ENCODE measurements at places on chromosomes 11 and 22.

- DNase-seq: no peak
These were observed 172.5 kb upstream of the TMEM45B start for GRCh38 chr11:129643031-129643721.

DNA sequence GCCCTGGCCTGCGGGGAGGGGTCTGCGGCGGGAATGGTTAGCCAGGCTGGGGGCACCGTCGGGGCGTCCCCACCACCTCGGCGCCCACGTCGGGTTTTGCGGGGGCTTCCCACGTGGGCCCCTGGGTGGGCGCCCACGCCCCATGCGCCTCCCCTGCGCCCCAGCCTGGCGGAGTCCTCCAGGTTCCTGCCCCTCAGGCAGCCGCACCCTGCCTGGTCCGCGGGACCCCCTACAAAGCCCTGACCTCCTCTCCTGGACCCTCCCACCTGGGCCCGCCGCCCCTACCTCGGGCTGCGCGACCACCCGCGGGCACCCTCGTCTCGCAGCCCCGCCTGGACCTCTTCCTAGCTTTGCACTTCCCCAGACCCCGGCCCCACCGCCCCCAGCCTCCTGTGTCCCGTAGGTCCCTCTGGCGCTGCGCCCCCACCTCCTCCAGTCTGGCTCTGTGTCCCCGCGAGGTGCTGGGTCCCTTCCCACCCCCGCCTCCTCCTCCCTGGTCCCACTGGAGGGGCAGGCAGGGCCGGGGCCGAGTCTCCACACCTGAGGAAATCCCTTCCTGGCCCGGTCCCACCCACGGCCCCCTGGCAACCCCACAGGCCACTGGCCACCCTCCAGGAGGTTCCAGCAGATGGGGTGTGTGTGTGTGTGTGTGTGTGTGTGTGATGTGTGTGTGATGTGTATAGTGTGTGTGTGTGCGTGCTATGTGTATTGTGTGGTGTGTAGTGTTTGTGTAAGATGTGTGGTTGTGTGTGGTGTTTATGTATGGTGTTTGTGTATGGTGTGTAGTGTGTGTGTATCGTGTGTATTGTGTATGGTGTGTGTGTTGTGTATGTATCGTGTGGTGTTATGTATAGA lies 11.8 kb downstream of the PIM3 start:
- no peak for DNase-seq

DNA sequence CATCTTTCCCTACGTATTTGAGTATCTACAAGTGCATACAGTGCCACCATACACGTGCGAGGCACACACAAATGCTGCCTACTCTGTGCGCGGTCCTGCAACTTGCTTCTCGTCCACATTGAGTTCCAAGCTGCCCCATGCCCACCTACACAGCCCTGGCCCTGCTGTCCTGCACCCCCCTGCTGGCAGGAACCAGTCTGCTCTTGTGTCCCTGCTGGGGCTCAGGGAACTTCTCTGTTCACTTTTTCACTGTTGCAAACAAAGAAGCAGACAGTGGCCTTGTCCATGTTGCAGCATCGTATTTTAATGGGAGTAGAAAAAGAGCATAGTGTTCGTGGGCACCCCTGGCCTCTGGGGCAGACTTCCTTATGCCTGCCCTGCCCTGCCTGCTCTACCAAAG lies 14.0 kb downstream of the CPT1A start:
- no peak for DNase-seq

- no peak for DNase-seq
These were observed 670.2 kb downstream of the TBC1D22A start for GRCh38 chr22:47432683-47433082.

DNA sequence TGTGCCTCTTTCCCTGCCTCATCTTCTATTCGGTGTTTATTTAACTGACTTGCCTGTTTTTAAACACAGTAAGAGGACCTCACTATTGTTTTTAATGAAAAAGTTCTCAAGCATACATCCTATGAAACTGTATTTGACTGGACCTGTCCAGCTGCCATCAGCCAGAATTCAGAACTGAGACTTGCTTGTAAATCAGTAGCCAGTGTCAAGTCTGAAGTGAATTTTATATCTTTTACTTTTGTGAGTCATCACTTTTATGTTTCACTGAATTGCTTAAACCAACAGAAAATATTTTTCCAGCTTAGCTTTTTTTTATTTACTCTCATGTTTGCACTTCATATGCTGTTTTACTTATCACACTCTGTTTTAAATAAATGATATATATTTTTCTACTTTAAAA lies 88.3 kb downstream of the LUZP2 start:
- DNase-seq: no peak

DNA sequence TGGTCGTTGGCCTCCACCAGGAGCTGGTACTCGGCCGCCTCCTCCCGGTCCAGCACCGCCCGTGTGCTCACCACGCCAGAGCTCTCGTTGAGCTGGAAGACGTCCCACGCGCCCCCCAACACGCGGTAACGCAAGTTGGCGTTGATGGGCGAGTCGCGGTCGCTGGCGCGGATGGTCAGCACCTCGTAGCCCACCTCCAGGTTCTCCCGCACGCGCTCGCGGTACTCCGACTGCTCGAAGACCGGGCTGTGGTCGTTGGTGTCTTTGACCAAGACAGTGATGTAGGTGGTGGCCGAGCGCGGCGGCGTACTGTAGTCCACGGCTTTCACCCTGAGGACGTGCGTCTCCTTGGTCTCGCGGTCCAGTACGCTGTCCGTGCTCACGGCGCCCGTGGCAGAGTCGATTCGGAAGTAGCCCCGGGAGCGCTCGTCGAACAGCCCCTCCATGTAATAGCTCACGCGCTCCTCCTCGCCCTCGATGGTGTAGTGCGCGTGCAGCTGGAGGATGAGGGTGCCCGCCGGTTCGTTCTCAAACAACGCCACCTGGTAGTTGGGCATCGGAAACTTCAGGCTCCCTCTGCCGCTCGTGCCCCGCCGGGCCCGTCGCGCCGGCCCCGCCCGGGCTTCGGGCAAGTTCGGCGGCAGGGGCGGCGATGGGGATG lies 1.4 kb downstream of the CELSR1 start:
- no peak for DNase-seq

DNA sequence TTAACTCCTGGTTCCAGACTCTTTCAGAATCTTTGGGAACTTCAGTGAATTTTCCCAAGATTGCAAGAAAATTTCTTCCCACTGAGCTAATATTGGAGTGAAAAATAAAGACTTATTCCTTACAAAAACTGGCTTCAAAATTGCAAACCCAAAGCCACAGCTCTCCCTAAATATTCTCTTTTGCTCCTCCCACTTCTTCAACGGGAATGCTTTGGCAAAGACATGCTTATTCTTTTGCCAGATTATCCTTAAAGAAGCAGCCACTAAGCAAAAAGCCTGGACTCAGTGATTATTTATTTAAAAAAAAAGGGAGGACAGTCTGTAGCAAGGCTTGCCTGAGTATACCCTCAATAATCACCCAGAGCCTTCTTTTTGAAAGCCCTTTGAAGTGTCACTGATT lies 902.4 kb upstream of the CCDC90B start:
- DNase-seq: no peak

GRCh38 chr22:40939202-40939601 lies 12.0 kb upstream of the RBX1 start:
- no peak for DNase-seq

DNA sequence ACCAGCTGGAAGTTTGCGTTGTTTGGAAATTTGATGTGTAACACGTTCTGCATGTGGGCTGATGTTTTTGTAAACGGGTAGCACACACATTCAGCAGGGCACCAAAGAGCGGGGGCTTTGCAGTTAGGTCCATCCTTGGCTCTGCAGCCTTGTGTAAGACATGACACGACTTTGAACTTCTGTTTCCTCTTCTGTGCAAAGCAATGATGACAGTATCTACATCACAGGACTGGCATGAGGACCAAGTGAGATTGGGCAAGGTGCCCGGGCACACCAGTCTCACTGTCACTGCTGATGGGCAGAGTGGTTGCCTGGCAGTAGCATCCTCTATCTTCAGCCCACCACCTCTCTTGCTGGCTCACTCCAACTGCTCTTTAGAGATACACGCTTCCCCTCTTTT lies 3.3 kb downstream of the TCN2 start:
- peak; percentile 22 for DNase-seq

GRCh38 chr11:25214535-25215176 lies 717.8 kb downstream of the LUZP2 start:
- no peak for DNase-seq

DNA sequence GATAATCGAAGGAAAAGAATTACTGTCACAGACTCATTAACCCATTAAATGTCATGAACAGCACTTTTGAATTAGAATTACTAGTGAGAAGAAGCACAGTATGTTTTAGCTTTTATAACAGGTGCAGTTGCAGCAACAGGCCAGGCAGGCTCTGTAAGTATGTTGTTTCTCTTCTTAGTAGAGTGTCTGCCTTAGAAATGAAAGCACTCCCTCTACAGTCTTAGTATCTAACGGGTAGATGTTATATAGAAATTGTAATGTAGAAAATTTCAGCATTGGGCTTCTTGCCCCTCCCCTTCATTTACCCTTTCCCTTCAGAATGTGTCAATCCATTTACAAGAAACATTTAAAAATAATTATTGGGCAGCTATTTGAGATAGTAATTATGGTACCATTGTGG lies 87.4 kb downstream of the HIPK3 start:
- no peak for DNase-seq

- DNase-seq: no peak
These were observed 19.4 kb downstream of the IGLL5 start for GRCh38 chr22:22906907-22907550.

GRCh38 chr22:25567251-25567675 lies 2.8 kb downstream of the GRK3 start:
- DNase-seq: no peak

DNA sequence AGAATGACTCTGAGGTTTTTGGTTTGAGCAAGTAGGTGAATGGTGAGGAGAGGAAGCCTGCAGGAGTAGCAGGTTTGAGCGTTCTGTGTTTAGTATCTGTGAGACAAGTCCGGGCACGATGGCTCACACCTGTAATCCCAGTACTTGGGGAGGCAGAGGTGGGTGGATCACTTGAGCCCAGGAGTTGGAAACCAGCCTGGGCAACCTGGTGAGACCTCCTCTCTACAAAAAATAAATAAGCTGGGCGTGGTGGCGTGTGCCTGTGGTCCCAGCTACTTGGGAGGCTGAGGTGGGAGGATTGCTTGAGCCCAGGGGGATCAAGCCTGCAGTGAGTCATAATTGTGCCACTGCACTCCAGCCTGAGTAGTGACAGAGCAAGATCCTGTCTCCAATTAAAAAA lies 9.7 kb upstream of the CENATAC start:
- DNase-seq: no peak

GRCh38 chr22:28999919-29000556 lies 61.6 kb downstream of the C22orf31 start:
- DNase-seq: no peak

GRCh38 chr22:48721395-48721669 lies 1106.3 kb downstream of the BRD1 start:
- DNase-seq: no peak

DNA sequence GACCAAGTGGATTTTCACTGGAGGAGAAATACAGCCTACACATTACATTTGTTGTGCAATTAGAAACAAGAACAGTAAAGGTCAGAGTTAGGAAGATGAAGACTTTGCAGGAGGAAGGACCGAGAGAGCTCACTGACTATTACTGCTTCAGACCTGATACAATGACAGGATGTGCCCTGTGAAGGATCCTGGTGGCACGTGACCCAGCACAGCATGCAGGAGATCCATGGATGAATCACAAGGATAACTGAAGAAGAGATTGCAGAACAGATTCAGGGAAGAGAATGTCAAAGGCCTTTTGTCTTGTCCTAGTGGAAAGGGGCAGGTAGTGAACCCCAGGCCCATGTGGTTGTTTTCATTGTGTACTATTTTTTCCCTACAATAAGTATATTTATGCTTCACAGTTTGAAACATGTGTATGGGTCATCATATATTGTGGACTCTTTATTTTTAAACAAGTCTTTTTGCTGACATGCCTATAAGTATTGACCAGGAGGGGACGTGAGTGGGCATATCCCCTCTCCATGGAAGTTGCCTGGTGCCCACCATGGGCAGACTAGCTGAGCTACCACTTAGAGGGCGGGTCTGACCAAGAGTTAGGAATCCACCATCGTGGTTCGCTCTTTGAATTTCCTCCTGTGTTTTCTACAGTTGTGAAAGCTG lies 44.3 kb downstream of the RASSF10 start:
- no peak for DNase-seq

DNA sequence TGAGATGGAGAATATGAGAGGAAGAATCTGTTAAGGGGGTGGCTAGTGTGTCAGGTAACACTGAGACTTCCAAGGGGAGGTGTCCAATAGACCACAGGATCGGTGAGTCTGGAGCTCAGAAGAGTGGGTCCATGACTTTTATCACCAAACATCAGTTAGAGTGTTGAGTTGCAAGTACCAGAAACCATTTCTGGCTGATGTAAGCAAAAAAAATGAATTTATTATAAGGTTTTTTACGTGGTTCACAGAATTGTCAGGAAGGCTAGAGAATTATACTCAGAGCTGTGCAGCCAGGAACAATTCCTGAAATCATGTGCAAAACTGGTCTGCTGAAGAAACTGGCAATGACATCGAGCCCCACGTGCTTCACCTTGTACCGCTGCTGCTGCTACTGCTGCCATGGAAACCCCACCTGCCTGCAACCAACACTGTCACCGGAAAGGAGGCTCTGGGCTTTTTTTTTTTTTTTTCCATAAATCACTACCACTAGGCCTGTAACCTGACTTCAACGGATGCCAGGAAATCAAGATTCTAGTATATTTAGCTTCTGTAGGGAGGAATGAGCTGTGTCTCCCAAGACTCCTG lies 16.6 kb upstream of the STK33 start:
- peak; percentile 63 for DNase-seq

DNA sequence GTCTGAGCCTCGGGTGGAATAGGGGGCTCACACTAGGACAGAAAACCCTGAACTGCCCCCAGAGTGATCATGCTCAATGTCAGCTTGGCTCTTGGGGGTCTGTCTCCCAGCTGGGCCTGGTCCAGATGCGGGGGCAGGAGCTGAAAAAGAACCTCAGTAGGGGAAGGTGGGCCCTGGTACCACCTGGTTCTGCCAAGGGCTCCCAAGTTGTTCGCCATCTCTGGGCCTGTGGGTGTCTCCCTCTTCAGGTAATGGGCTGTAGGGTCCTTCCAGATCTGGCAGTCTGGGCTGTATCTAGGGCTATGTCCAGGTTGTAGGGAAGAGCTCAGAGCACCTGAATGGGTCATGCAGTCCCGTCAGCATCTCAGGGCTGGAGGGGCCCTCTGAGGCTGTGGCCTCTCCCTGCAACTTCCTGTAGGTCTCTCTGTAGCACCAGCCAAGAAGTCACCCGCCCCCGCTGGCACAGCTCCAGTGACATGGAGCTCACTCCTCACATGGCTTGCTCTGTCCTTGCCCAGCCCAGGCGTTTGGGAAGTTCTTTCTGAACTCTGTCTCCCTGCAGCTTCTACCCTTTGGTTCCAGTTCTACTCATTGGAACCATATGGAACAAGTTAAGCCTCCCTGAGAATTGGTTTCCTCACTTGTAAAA lies 33.0 kb upstream of the SOX10 start:
- no peak for DNase-seq

DNA sequence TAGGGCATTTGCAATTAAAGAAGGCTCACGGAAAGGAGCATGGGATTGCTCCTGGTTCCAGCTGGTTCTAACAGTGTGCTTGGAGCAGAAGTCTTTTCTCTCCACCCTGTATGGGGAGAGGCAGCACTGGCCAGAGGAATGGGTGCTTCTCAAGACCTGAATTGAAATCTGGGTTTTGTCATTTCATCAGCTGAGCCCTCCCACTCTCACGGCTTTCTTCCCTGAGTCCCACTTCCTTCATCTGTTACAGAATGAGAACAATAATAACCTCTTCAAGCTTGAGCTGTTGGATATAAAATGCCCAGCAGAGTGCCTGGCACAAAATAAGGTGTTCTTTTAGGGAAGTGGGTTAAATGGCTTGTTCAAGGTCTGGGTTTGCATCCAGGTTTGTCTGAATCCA lies 17.2 kb downstream of the CNTF start:
- no peak for DNase-seq

Measured in CD8-positive, alpha-beta T cell (primary cell).